ENCODE measurements at places on chromosomes 12 and 14. TPM values are rescaled to one million over a fixed set of nuclear protein-coding genes. Genes with fewer than 3 reads are reported as not detected.

LPAR5 gene
- not detected for total RNA-seq

TBC1D30 gene
- total RNA-seq: 0.18 TPM

SUDS3 gene
- 13.8 TPM for total RNA-seq

FAM90A1 gene
- total RNA-seq: not detected

CISTR gene
- total RNA-seq: not detected

CHFR gene
- 13.4 TPM for total RNA-seq

BDKRB1 gene
- total RNA-seq: 56.5 TPM

VCPKMT gene
- total RNA-seq: 2.5 TPM

MORN3 gene
- total RNA-seq: 0.18 TPM

Data from IMR-90 (cell line).